EL (cell line): ENCODE measurements at places on chromosomes 4 and X.

DNA sequence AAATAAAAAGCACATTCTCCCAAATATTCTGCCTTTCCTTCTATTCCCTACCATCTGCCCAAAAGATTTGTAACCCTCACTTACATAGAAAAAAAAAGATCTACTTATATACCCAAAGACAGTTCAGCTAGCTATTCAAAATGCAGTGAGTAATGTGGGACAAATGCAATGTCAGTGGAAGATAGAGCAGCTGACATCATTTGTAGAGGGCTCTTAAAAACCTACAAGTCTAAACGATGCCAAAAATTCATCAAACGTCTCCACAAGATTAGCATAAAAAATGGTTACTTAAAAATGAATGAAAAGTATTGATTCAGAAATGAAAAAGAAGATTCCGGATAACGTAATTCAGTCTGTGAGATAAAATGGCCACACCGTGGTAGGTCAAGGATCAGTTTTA, 96.5 kb downstream of the ASB9 start:
- DNase-seq, result no peak

DNA sequence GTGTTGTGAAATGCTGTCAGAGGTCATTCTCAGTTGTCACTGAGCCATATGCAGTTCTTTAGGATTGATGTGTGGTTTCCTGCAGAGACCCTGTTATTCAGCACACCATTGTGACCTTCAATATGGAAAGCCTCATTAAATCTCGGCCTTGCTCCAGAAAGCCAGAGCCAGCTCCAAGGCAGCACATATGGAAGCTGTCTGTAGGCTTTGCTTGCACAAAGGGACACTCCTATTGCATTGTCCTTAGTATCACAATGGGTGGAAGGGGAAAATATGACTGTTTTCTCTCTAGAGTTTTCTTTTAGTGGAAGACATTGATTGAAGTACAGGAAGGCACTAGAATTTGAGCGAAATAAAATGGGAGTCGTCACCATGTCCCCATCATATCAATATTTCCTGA, 179.0 kb downstream of the CEP135 start:
- no peak for DNase-seq

- no peak for DNase-seq
Observed at GRCh38 chrX:13013363-13014110, 30.9 kb downstream of the FAM9C start.

- no peak for DNase-seq
Observed at GRCh38 chr4:12488672-12489071, 995.5 kb downstream of the RAB28 start.

DNA sequence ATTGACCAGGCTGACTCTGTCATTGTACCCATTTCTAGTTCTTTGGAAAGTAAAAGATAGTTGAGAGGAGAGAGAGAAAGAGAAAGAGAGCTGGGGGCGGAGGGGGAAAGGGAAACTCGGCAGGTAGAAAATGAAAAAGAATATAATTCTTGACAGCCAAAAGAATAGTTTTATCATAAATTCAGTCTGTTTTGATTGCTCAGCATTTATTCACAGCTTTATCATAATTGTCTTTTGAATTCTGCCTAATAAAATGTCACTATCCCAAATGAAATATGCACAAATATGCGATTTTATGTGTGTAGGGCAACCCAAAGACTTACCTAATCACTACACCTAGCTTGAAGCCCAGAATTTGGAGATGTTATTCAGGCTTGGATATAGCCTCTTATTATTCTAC, 1024.0 kb upstream of the PABPC4L start:
- no peak for DNase-seq

DNA sequence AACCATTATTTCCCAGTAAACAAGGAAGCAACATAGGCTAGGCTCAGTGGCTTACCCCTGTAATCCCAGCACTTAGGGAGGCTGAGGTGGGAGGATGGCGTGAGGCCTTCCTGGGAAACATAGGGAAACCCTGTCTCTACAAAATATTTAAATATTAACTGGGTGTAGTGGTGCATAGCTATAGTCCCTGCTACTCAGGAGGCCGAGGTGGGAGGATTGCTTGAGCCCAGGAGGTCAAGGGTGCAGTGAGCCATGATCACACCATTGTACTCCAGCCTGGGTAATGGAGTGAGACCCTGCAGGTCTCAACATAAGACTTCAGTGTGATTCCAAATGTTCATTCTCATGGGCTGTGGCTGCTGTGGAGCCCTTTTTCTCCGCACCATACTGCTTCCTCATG, 34.9 kb downstream of the FHDC1 start:
- no peak for DNase-seq

DNA sequence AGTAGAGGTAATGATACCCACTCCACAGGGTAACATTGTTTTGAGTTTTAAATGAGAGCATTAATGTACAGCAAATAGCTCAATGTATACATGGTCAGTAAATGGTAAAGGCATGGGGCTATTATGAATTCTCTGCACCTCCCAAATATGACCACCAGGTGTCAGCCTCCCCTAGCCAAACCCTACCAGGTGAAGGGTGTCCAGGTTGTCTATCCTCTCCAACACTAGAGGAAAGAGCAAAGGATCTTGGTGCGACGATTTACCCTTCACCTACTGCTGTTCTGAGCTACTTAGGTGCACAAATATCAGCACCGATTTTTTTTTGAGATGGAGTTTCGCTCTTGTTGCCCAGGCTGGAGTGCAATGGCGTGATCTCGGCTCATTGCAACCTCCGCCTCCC, 26.5 kb upstream of the XIAP start:
- DNase-seq, result peak; percentile 53

GRCh38 chrX:147322496-147322895, 508.0 kb upstream of the CXorf51A start:
- DNase-seq, result no peak

DNA sequence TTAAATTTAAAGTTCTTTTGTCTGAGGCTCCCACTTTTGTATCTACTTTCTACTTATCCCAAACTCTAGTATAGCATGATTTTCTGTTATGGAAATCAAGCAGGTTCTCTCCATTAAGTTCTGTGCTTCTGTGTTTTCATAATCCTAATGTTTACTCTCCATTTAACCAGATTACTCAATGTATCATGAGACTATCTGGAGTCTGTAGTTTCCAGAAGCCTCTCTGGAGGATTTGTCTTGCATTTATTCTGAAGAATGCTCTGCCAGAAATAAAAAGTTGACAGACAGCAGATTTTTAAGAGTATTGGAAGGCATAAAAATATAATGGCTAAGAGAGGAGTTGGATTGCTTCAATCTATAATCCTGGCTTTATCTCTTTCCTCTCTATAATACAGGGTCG, 39.2 kb upstream of the PLS3 start:
- no peak for DNase-seq

DNA sequence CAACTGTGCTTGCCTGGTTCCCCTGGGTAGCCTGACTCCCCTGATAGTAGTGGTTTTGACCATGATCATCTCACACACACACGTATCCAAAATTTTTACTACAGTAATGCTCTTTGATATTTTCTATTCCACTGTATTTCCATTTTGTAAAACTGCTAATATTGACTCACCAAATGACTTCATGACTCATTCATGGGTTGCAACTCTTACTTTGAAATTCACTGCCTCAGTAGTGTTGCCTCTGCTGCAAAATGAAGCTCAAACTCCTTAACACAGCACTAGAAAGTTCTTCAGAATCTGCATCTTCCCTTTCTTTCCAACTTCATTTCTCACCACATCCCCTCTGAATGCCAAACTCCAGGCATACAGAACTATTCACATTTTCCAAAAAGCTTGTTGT, 20.3 kb downstream of the QRFPR start:
- no peak for DNase-seq

DNA sequence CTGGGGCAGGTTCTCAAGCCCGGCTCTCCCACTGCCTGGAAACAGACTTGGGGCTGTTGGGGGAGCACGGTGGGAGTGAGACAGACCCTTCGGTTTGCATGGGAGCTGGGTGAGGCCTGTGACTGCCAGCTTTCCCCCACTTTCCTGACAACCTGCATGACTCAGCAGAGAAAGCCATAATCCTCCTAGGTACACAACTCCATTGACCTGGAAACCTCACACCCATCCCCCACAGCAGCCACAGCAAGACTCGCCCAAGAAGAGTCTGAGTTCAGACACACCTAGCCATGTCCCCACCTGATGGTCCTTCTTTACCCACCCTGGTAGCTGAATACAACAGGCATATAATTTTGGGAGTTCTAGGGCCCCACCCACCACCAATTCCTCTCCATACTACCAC, 57.6 kb upstream of the UBQLN2 start:
- DNase-seq, result no peak

DNA sequence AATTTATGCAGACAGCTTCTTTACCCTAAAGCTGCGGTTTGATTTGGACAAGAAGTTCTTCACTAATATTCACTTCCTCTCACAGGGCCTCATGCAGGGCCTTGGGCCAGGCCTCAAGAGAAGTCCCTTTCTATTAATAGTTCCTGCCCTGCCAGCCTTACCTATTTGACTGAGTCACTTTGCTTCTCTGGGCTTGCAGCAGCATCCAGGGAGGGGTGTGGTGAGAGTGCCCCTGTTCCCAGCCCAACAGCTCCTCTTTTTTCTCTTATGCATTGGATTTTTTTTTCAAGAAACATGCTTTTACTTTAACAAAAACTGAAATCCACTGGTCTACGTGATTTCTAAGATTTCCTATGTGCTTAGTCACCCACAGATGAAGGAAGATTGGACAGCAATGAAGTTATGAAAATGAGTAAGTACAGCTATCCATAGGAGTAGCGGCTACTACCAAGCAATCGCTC, 26.7 kb downstream of the FAM156B start:
- DNase-seq, result peak; percentile 46

- DNase-seq, result peak; percentile 54
Observed at GRCh38 chrX:16828124-16828908, 41.8 kb downstream of the RBBP7 start.

GRCh38 chr4:184402239-184402638, 72.1 kb downstream of the IRF2 start:
- no peak for DNase-seq

DNA sequence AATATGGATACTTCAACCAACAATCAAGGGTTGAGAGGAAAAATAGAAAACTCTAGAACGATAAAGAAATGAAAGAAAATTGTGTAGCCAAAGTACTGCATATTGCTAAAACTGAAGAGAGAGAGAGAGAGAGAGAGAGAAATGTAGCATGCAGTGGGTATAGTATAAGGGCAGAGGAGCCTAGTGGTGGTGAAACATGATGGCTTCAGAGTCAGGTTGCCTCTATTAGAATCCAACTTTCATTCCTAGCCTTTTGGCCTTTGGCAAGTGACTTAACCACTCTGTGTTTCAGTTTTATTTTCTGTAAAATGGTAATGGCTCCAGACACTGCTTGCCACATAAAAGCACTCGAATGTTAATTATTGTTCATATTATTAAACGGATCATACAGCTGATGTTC, 71.2 kb upstream of the NAF1 start:
- no peak for DNase-seq

- no peak for DNase-seq
Observed at GRCh38 chr4:143736861-143737260, 36.4 kb upstream of the FREM3 start.

DNA sequence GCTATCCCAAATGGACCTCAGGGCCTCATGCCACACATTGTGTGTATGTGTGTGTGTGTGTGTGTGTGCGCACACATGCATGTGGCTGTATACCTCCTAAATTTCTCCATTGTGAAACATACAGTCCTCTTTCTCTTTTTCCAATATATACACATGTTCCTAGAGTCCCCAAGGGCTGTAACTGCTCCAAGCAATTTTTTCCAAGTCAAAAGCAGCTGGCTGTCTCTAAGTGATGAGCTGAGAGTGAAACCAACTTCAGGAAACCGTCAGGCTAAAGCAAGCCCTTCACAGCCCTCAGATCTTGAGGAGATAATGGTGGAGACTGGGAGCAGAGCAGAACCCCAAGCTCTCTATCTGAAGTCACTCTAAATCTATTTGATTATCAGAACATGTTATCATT, 496.1 kb upstream of the DIPK2B start:
- DNase-seq, result no peak

GRCh38 chrX:44422631-44423030, 79.2 kb upstream of the EFHC2 start:
- DNase-seq, result peak; percentile 49

DNA sequence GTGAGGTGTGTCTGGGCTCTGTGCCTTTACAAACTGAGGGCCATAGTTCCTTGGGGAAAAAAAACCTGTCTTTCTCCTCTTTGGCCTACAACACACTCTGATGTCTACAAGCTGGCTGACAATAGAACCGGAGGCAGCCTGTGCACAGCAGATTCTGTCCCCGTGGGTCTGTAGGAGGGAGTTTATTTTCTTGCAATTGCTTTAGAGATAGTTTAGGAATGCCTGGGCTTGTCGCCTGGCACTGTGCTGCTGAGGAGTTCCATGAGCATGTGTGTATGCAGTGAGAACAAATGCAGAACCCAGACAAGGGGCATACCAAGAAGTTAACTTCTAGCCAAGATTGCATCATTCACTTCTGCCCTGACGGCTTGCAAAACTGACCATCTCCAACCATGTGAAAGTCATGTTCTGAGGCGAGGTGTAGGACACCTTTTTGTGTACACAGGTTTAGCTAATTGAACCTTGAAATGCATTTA, 54.1 kb downstream of the CCNI start:
- DNase-seq, result peak; percentile 76

DNA sequence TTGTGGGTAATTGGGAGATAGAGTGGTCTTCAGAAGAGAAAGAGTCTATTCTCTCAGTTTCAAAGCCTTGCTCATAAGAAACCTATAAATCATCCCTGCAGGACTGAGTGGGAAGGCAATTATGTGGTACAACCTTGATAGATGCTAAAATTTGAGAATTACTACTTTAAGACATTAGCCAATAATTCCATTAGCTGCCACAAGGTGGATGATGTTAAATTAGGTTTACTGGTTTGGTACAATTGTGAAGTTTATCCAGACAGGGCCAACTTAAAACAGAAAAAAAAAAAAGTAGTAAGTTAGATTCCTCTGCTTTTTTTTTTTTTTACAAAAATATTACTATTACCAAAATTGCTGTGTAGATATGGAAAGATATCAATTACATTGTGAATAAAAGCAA, 73.2 kb upstream of the AMOT start:
- no peak for DNase-seq

GRCh38 chr4:53688186-53688790, 97.0 kb upstream of the LNX1 start:
- peak; percentile 98 for DNase-seq

- DNase-seq, result no peak
Observed at GRCh38 chrX:151773434-151773833, 38.9 kb downstream of the CNGA2 start.

DNA sequence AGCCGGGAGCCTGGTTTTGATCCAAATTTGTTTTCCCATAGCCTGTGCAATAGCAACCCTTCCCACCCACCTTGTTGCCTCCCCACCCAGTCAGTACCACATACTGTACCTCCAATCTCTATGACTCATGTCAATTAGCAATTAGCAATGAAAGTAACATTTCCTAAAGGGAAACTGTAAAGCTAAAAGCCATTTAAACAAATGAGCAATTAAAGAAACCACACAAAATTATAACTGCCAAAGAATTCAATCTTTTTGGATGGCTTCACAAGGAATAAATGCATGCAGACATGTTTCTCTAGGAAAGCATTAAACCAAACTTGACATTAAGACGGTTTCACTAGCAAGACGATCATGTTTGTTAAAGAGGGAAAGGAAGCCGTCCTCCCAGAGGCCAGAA, 169.0 kb upstream of the MAP3K15 start:
- DNase-seq, result no peak
